Lung microvascular endothelial cell (primary cell): ENCODE measurements at places on chromosomes 11 and 22. TPM values are rescaled to one million over a fixed set of nuclear protein-coding genes. Genes with fewer than 3 reads are reported as not detected.

- no peak for DNase-seq
Measured at GRCh38 chr22:28021998-28022660, 103.1 kb upstream of the PITPNB start.

The RAB38 gene
- 0.60 and 0.65 TPM in 2 replicates for total RNA-seq

- DNase-seq = no peak
Measured at GRCh38 chr11:133222425-133223330, 309.6 kb downstream of the OPCML start.

- no peak for DNase-seq
Measured at GRCh38 chr11:108601150-108601549, 7.6 kb upstream of the EXPH5 start.

DNA sequence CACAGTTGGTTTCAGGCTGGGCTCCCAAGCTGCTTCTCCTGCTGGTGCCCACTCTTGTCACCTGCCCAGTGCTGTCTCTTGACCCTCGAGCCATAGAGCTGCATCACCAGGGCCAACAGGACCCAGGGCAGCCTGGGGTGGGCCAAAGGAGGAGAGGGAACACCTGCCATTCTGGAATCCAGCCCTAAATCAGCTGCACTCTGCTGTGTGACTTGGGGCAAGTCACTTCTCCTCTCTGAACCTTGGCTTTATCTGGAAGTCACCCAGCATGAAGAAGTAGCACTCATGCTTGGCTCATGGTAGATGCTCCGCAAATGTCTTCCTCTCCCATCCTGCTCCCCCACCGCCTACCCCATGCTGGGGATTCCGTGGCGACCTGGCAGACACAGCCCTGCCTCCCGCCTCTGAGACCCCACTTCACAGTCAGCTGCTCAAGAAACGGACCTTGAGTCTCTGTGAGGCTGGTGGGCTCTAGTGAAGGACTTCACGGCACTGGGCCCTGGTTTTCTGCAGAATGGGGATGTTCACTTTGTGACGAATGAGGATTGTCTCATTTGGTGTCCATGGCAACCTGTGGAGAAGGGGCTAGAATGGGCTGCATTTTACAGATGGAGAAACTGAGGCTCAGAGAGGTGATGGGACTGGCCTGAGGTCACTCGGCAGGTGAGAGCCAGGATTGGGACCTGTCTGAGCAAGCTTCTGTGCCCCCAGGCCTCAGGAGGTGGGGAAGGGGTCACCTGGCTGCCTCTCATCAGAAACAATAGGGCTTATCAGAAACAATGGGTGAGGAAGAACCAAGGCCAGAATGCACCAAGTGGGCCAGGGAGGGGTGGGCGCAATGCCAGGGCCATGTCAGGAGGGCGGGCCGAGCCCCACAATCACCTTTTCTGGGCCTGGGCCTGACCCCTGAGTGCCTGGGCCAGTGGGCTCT is 12.4 kb downstream of the EMID1 start:
- DNase-seq = peak; percentile 28
